ENCODE measurements at places on chromosomes 11 and 22.

- DNase-seq: no peak
Observed at GRCh38 chr22:21030621-21031544, 1.5 kb downstream of the SLC7A4 start.

GRCh38 chr11:105741488-105742020 is 131.7 kb downstream of the GRIA4 start:
- DNase-seq: no peak

DNA sequence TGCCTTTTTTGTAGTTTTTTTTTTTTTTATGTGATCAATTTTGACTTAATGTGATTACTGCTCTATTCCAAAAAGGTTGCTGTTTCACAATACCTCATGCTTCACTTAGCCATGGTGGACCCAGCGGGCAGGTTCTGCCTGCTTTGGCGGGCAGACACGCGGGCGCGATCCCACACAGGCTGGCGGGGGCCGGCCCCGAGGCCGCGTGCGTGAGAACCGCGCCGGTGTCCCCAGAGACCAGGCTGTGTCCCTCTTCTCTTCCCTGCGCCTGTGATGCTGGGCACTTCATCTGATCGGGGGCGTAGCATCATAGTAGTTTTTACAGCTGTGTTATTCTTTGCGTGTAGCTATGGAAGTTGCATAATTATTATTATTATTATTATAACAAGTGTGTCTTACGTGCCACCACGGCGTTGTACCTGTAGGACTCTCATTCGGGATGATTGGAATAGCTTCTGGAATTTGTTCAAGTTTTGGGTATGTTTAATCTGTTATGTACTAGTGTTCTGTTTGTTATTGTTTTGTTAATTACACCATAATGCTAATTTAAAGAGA is 12.5 kb downstream of the CCND1 start:
- no peak for DNase-seq

DNA sequence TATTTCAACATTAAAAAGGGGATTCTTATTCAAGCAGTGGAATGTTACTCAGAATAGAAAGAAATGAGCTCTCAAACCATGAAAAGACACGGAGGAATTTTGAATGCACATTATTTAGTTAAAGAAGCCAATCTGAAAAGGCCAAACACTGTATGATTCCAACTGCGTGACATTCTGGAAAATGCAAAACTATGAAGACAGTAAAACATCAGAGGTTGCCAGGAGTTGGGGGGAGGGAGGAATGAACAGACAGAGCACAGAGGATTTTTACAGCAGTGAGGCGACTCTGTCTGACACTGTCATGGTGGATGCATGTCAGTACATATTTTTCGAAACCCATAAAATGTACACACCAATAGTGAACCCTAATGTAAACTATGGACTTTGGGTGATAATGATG is 22.9 kb upstream of the THY1 start:
- no peak for DNase-seq

GRCh38 chr11:12897390-12897789 is 111.7 kb upstream of the RASSF10 start:
- DNase-seq: peak; percentile 25

DNA sequence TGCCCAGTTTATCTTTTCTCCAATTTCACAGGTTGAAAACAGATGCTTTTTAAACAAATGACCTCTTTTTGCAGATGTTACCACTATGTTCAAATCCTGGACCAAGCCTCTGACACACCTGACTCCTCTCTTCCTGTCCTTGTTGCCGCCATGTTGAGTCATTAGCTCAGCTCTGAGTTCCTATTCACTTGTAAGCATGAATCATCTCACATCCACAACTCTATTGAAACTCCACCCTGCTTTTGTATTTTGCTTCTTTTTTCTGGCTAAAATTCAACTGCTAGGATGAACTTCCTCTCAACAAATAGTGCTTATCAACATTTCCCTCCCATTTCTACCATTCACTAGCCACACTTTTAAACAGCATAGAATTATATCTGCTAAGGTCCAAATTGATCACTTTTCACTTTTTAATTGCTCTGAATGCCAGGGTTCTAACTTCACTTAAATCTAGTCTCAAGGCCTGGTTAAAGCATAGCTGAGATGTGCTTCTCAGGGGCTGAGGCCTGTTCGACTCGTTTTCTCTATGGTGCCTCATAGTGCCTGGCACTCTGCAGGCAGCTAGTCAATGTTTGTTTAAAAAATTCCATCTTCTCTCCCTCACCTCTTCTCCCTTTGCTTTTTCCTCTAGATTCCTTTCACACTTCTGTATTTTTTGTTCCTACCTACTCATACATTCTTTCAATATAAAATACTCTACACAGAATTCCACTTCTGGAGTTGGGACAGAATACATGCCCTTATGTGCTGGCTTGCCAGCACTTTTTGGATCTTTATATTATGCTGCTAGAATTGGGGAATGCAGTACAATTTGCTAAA is 3.9 kb downstream of the JOSD1 start:
- DNase-seq: no peak

GRCh38 chr11:68355471-68355870 is 43.1 kb downstream of the LRP5 start:
- no peak for DNase-seq

DNA sequence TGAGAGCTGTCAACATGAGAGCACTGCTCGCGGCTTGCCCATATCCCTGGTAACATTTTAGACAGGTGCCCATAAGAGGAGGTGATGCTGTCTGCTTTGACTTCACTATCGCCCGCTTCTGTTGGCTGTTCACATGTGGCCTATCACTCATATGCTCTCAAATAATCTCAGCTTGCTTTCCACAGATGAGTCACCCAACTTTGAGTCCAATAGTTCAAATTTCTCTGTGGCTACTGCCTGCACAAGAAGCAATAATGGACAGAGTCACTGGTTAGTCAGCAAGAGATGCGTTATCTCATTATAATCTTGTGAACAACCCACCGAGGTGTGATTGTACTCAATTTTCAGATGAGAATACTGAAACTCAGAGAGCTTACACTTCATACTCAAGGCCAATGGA is 1714.1 kb downstream of the LRRC4C start:
- no peak for DNase-seq

DNA sequence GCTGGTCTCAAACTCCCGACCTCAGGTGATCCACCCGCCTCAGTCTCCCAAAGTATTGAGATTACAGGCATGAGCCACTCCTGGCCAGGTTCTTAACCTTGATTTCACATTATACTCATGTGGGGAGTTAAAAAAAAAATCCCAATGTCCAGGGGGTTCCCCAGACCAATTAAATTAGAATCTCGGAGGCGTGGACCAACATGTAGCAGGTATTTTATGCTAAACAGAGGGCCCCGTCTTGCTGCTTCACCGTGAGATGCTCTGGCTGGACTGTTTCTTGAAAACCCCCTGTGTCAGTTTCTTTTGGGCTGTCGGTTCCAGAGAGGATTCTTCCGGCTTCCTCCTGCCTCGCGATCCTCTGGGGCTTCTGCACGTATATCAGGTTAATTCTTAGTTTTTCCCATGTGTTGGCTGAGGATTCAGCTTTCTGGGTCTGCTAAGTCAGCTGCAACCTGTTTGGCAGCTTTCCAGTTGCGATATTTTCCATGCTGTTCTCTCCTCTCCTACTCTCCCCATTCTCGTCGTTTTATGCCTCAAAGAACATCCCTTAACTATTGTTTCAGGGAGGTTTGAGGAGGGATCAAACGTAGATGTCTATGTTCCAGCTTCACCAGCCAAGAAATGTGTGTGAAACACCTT is 50.6 kb upstream of the ACCSL start:
- no peak for DNase-seq

DNA sequence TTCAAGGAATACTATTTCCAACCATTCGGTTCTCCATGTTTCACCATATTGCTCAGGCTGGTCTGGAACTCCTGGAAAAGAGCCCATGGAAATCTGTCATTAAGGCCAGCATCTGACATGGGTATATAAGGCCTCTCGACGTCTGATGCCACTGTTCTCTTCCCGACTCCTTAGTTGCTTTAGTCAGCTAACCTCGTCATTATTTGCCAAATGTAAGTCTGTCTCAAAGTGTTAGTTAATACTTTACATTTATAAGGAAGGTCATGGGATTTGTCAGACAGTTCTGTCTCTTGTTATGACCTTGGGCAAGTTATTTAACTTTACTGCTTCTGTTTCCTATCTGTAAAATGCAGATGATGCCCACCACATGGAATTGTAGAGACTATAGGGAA is 1.6 kb downstream of the MRPL48 start:
- DNase-seq: no peak

- no peak for DNase-seq
Observed at GRCh38 chr11:121348220-121348875, 55.8 kb downstream of the SC5D start.

GRCh38 chr11:49995565-49995964 is 13.2 kb upstream of the OR4C12 start:
- DNase-seq: no peak

DNA sequence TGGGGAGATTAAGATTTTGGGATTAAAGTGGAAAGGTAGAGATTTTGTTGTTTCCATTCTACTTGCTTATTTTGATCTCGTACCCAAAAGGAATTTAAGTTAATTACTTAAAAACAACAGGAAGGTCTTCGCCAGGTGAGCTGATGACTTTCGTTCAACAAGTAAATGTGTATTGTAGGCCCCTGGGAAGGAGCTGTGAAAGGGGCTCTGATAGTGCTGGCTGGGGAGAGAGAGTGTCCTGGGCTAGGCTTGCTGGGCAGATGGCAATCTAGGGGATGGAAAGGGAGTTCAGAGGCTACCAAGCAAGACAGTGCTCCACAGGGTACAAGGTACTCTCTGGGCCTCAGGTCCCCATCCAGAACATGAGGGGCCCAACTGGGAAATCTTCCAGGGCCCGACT is 189.4 kb downstream of the CEP164 start:
- DNase-seq: no peak

DNA sequence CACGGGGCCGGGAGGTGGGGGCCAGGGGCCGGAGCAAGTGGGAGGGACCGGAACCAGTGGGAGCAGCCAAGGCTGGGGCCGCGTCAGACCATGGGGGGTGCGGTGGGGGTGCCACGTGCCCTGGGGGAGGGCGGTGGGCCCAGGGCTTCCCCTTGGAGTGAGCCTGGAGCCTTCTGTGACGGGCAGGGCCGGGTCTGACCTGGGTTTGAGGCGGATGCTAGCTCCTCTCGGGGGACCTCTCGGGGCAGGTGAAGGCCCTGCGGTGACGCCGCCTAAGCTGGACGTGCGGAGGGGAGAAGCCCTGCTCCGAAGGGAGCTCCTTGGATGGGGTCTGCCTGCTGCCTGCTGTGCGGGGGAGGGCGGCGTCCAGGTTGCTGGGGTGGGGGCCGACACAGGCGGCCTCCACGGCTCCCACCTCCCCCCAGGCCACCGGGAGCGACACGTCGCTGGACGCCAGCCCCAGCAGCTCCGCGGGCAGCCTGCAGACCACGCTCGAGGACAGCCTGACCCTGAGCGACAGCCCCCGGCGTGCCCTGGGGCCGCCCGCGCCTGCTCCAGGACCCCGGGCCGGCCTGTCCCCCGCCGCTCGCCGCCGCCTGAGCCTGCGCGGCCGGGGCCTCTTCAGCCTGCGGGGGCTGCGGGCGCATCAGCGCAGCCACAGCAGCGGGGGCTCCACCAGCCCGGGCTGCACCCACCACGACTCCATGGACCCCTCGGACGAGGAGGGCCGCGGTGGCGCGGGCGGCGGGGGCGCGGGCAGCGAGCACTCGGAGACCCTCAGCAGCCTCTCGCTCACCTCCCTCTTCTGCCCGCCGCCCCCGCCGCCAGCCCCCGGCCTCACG is 115.0 kb downstream of the CACNA1I start:
- no peak for DNase-seq

DNA sequence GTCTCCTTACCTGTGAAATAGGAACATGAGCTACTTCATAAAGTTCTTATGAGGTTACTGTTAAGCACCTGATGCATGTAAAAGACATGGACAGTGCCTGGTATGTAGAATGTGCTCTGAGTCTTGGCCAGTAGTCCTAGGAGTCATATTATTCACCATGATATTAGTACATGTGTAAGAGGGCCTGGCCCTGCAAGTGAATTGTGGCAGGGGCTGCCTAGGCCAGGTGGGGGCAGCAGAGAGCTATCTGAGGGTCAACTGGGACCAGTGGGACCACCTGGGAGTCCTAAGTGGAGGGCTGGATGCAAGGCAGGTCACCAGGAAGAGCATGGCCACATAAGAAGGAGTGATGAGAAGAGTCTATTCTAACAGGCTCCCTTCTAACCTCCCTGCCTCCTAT is 529.5 kb downstream of the SOX6 start:
- DNase-seq: no peak

DNA sequence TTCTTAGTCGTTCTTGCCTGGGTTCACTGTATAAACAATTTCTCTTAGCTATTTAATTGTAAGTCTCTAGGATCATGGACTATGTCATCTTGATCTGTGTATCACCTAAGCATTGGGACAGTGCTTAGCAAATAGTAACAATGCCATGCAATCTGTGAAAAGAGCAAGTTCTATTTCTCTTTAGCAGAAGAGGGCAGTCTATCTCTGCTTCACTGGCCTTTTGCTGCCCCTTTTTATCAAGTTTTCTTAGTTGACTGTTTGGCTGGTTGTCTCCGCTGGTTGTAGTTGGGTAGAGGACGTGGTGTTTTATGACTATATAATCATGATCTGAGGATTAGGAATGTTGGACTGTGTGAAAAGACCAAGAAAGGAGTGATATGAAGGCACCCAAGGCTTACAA is 315.0 kb downstream of the JRKL start:
- no peak for DNase-seq

DNA sequence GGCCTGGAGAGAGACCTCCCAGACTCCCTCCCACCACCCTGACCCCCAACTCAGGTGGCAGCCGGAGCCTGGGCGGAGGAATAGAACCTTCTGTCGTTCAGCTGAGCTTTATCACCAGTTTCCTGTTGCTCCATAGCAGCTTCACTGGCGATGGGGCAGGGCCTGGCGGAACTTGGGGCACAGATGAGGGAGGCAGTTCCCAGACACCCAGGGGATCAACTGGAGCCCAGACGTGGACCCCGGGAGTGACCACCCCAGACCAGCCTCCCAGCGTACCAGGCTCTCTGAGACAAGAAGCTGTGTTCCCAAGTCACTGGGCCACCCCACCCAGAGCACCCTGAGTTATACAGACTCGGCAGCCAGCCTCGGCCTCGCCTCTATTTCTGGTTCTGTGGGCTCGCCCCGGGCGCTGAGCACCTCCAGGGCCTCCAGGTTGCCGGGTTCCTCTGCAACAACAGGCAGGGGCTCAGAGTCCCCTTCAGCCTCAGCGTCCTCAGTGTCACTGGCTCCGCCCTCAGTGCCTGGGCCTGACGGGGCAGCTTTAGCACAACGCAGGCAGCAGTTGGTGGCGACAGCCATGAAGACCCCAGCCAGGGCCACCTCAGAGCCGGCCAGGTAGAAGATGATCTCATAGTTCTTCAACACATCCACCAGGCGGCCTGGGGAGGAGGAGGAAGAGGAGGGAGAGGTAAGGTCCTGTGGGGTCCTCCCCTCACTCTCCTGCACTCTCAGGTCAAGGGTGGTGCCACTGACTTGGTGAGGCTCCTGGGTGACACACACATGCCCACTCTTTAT is 5.7 kb downstream of the SLC16A8 start:
- DNase-seq: no peak
